ENCODE measurements at places on chromosomes 7 and 10.

- H3K27ac ChIP-seq: no peak overlapping the region
- H3K36me3 ChIP-seq: no peaks in the 10 kb centered on the region
- H3K4me1 ChIP-seq: no peaks in the 10 kb centered on the region
- H3K4me3 ChIP-seq: no peak overlapping the region
- peaks cover 4% of the 10 kb centered on the region for H3K27me3 ChIP-seq
- no peak for DNase-seq
Observed at GRCh38 chr10:13939391-13939790, 352.6 kb downstream of the PRPF18 start.

DNA sequence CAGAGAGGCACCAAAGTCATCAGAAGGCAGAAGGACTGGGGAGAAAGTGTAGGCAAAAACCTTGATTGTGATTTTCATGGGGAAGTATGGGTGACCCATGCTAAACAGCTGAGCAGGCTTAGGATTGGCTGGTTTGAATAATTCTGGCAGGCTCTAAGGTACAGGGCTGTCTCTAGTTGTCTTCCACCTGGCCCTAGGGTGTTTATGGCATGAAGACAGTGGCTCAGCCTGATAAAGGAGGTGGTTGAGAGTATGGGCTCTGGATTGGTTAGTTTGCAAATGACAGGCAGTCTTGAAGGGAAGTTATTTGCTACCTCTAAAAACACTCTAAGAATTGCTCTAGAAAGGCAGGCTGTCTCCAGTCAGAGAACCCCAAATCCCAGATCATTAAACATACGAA, 100.3 kb downstream of the STRA8 start:
- H3K4me1 ChIP-seq: peaks cover 2% of the 10 kb centered on the region
- H3K27ac ChIP-seq: no peak overlapping the region
- no peaks in the 10 kb centered on the region for H3K36me3 ChIP-seq
- DNase-seq: no peak
- H3K4me3 ChIP-seq: no peak overlapping the region
- H3K27me3 ChIP-seq: no peaks in the 10 kb centered on the region

DNA sequence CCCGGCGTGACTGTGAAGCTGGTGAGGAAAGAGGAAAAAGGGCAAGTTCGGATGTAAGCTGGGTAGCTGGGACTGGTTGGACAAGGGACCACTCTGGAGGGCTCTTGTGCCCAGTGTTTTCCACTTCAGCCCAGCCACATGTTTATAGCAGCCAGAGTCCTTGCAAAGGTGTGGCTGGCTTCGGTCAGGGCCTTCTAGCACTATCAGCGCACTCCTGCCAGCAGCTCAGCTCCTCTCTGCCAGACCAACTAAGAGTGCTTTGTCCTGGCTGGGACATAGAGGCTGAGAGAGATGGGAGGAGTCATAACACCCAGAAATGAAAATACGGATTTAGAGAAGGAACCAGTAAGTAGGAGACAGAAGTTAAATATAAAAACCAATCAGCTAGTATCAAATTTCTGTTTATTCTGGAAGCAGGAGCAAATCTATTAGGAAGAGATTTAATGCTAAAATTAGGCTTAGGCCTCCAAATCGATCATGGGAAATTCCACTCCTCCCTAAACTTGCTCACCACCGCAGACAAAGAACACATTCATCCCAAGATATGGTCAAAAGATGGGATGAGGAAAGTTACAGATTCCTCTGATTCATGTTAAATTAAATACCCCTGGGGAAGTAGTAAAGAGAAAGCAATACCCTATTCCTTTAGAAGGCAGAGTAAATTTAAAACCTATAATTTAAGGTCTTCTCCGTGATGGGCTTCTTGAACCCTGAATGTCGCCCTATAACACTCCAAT, 135.0 kb downstream of the RALA start:
- H3K27me3 ChIP-seq: no peaks in the 10 kb centered on the region
- peaks cover 9% of the 10 kb centered on the region for H3K4me1 ChIP-seq
- H3K27ac ChIP-seq: no peak overlapping the region

GRCh38 chr7:29105752-29106668, 40.3 kb downstream of the CPVL start:
- H3K27me3 ChIP-seq: peaks cover 7% of the 10 kb centered on the region
- H3K27ac ChIP-seq: no peak overlapping the region
- H3K4me1 ChIP-seq: peaks cover 3% of the 10 kb centered on the region
- no peak overlapping the region for H3K4me3 ChIP-seq

GRCh38 chr10:76270464-76270863, 839.0 kb downstream of the LRMDA start:
- H3K27ac ChIP-seq: no peak overlapping the region
- no peak overlapping the region for H3K4me3 ChIP-seq
- H3K27me3 ChIP-seq: no peaks in the 10 kb centered on the region
- H3K4me1 ChIP-seq: no peaks in the 10 kb centered on the region
- H3K36me3 ChIP-seq: no peaks in the 10 kb centered on the region
- DNase-seq: no peak

DNA sequence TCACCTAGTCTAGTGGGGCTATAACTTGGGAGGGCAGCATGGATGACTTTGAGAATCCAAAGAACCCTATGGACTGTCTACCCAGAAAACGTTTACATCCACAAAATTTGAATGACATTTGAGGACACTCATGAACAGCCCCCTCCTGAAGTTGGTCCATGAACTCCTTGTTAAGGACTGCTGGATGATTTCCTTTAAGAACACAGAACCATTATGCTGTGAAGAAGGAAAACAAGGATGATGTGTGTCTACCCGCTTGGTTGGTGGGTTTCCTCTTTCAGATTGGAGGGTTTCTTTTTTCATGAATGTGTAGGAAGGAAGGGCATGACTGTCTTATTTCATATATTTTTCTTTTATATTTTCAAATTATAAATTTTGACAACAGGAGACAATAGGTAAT, 58.3 kb downstream of the ARID5B start:
- peak overlapping the region; percentile 51 for H3K27ac ChIP-seq
- DNase-seq: no peak
- peaks cover 68% of the 10 kb centered on the region for H3K36me3 ChIP-seq
- H3K4me3 ChIP-seq: no peak overlapping the region
- peaks cover 75% of the 10 kb centered on the region for H3K4me1 ChIP-seq

GRCh38 chr10:113648478-113648877, 15.4 kb downstream of the NRAP start:
- no peak overlapping the region for H3K4me3 ChIP-seq
- peaks cover 12% of the 10 kb centered on the region for H3K27me3 ChIP-seq
- no peak for DNase-seq
- no peak overlapping the region for H3K27ac ChIP-seq

GRCh38 chr7:151000897-151001495, 10.2 kb downstream of the NOS3 start:
- H3K36me3 ChIP-seq: no peaks in the 10 kb centered on the region
- H3K27ac ChIP-seq: no peak overlapping the region
- H3K4me3 ChIP-seq: no peak overlapping the region
- H3K4me1 ChIP-seq: peaks cover 4% of the 10 kb centered on the region
- no peaks in the 10 kb centered on the region for H3K27me3 ChIP-seq

DNA sequence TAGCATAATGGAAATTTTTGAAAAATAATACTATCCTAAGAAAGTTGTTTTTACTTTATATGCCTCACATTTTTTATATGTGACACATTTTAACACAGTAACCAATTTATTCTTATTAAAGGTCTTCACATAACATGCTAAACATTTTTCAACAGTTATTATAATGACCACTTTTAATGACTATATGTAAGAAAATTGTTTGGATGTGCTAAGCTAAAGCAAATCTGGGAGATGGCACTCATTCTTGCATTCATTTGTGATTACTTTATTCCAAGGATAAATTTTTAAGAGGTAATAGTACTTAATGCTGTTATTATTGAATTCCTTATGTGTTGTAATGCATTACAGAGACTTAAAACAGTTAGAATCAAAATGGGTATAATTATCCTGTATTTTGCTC, 88.1 kb downstream of the ANKIB1 start:
- no peak overlapping the region for H3K4me3 ChIP-seq
- H3K36me3 ChIP-seq: peaks cover 30% of the 10 kb centered on the region
- no peak for DNase-seq

GRCh38 chr7:114936471-114936870, 14.6 kb downstream of the MDFIC start:
- no peak overlapping the region for H3K27ac ChIP-seq
- peaks cover 56% of the 10 kb centered on the region for H3K4me1 ChIP-seq
- H3K4me3 ChIP-seq: peak overlapping the region; percentile 15

DNA sequence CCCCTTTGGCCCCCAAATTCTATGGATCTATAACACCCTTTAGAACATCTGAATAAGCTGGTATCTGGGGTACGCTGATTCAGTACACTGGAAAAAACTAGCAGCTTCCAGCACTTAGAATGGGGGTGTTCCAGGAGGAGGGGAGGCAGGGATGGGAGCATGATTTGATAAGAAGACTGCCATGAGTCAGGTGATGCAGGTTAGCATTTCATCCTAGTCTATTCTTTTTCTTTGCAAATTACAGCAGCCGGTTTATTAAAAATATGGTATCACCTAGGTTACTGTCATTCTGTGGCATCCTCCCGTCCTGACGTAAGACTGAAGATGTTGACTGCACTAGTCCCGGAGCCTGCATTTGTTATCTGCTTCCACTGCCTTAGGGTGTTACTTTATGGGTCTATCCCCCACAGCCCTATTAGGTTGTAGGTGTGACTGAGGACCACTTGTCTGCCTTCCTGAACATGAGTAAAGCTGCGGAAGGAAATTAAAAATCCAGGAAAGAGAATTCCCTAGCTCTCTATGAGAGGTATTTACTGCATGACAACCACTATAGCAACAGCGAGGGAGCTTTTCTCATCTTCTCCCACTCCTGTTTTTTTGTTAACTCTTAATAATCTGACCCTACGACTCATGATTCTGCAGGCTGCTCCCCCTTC, 1.9 kb downstream of the HTR5A start:
- H3K27me3 ChIP-seq: peaks cover 31% of the 10 kb centered on the region
- H3K4me1 ChIP-seq: no peaks in the 10 kb centered on the region
- H3K27ac ChIP-seq: no peak overlapping the region

- no peak overlapping the region for H3K27ac ChIP-seq
- no peaks in the 10 kb centered on the region for H3K36me3 ChIP-seq
- H3K27me3 ChIP-seq: no peaks in the 10 kb centered on the region
- no peak for DNase-seq
Observed at GRCh38 chr10:1648648-1649047, 88.7 kb downstream of the ADARB2 start.

GRCh38 chr10:48938990-48939536, 577 bp downstream of the LRRC18 start:
- no peak for DNase-seq
- H3K36me3 ChIP-seq: no peaks in the 10 kb centered on the region
- no peak overlapping the region for H3K27ac ChIP-seq
- H3K27me3 ChIP-seq: no peaks in the 10 kb centered on the region
- H3K4me3 ChIP-seq: no peak overlapping the region

DNA sequence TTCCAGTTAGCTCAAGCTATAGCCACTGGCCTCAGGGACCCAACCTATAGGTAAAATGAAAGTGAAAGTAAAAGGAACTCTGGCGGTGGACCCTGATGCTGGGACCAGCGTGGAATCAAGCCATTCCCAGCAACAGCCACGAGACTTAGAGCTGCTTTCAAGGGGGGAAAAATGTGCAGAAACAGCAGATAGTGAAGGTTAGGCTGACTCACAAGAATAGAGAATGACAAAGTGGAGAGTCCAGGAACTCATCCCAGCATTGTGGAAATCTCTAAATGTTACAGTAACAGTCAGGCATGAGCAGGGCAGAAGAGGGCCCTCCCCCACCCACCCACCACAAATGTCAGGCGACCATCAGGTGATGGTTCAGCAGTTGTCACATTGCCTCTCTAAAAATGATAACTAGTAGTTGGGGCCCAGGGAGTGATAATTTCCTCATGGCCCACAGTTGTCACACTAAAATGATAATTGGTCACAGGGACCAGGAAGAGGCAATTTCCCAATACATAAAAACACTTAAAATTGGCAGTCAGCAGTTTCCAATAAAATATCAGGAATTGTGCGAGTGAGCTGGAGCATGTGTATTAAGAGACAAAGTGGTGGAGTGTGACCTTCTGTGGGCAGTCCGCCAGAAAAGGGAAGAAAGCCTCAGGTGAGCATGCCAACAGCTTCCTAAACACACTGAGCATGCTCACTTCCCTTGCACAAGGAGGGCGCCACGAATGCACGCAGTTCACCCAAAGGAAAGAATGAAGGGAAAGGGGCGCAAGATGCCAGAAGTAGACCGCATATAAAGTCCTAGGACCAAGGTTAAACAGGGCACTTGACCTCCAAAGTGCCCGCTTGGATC, 129.8 kb upstream of the PPP1R3A start:
- H3K4me3 ChIP-seq: peak overlapping the region; percentile 65
- peaks cover 6% of the 10 kb centered on the region for H3K4me1 ChIP-seq
- peak overlapping the region; percentile 14 for H3K27ac ChIP-seq
- H3K36me3 ChIP-seq: no peaks in the 10 kb centered on the region

DNA sequence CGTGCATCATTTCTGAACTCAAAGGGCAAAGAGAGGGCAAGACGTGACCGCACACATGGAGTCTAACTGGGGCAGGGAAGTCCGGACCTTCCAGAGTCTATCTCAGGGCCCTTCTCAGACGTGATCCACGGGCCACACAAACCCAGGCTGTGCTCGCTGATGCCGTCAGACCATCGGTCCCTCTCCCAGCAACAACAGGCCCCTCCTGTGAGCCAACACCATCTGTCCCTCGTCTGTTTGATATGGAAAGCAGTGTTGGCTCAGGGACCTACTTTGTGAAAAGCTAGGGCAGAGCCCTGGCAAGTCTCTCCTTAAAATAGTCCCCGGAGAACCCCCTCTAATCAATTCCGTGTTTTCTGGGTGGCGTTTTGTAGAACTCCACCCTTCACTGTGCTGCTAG, 208.8 kb downstream of the TCERG1L start:
- no peak overlapping the region for H3K4me3 ChIP-seq
- DNase-seq: no peak
- no peaks in the 10 kb centered on the region for H3K27me3 ChIP-seq
- no peak overlapping the region for H3K27ac ChIP-seq
